Fibroblast of the aortic adventitia (primary cell): ENCODE measurements at places on chromosomes 2 and 18.

GRCh38 chr2:23550553-23550952, 165.6 kb downstream of the KLHL29 start:
- DNase-seq: no peak

DNA sequence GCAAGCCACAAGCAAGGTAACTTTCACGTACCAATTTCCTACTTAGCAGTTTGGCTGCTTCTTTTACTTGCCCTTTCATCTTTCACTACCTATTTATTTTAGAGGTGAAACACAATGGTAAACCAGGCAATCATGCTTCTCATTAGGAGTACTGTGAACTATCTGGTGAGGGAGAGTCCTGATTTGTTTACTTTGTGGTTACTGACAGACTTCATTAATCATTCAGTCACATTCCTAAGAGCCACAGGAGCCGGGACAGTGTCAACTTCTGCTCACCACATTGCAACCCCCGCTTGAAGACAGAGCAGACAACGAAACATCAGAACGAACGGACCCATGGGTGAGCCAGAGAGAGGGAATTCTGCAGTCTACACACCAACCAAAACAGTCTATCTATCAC, 28.8 kb downstream of the TUBB6 start:
- DNase-seq: no peak

- DNase-seq: no peak
Measured at GRCh38 chr2:225932811-225933413, 533.4 kb downstream of the NYAP2 start.

- DNase-seq: no peak
Measured at GRCh38 chr2:11719230-11719977, 27.0 kb upstream of the LPIN1 start.

DNA sequence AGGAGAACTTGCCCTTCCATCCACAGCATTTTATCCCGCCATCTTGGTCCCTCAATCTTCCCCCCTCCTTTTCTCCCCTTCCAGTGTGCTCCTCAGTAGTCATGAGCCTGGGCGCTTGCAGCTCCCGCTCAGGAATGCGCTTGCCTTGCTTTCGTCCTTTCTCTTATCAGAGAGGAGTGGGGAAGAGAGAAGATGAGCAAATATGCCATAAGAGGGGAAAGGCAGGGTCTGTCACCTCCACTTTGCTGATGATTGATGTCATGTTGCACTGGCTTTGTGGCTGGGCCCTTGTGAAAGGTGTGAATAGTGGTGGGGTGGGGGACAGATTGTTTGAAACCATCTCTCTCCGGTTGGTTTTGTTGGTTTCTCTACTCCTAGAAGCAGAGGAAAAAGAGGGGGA, 569.3 kb downstream of the TNS1 start:
- DNase-seq: no peak

DNA sequence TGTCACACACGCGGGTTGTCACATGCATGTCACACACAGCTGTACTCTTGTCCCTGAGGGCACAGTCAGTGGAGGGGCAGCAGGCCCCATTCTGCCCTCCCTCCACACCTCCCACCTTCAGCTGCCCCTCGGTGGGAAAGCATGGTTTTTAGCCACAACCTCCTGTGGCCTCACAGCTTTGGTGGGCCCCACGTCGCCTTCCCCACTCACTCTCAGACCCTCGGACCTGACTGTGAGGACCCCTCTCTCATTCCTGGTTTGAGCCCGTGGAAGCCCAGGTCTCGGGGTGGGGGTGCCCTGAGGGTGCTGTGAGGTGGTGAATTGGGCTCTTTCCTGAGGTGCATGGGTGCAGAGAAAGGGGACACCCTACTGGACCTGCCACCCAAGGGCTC, 19.9 kb downstream of the KCNG2 start:
- no peak for DNase-seq

- no peak for DNase-seq
Measured at GRCh38 chr2:172734711-172735581, 699 bp upstream of the RAPGEF4 start.

- no peak for DNase-seq
Measured at GRCh38 chr18:78099979-78100588, 850.4 kb downstream of the GALR1 start.

DNA sequence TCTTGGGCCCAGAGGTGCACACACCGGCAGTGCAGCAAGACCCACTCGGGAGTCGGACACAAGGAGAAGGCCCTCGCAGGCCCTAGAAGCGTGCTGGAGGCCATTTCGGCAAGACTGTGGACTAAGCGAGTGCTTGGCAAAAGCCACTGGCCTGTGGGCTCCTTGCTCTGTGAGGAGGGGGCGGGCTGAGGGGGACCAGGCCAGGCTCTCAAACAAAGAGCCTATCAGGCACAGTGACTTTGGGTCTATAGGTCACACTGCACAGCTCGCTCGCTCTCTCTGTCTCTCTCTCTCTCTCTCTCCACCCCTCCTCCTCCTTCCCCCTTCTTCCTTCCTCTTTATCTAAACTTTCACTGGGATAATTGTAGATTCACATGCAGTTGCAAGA, 23.6 kb upstream of the ZCCHC2 start:
- DNase-seq: no peak

- DNase-seq: peak; percentile 75
Measured at GRCh38 chr18:28588884-28589549, 412.1 kb upstream of the CDH2 start.

DNA sequence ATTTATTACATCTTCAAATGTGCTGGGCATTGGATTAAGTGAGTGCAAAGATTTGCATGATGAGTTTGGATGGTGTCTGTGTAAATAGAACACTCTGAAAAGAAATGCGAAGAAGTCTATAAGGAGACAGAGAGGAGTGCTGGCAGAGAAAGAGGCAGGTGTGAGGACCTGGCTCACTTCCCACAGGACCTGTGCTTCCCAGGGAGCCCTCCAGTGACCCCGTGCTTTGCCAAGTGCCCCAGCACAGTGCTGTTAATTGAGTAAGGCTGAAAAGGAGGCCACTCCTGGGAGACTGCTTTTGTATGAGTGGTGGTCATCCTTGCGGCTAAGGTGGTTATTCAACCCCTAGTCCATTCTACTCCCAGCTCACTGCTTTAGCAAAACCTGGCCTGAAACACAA, 230.8 kb downstream of the OSR1 start:
- no peak for DNase-seq

GRCh38 chr18:75036917-75037688, 171.8 kb downstream of the PTGR3 start:
- no peak for DNase-seq

DNA sequence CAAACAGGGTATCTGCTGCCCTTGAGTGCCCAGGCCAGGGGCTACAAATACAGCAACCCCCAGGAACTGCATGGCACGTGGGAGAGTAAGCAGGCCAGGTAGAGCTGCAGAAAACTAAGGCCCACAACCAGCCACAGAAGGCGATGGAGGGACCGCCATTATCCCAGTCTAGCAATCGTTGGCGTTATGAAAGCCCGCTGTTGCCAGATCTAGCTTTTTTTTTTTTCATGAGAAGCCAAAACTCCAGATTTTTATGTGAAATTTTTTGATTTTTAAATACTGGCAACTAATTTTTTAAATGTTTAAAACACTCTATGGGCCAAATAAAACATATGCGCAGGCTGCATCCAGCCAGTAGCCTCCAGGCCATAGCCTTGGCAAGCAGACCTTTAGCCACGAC, 59.8 kb downstream of the DNMT3A start:
- no peak for DNase-seq

GRCh38 chr2:19776941-19777514, 124.8 kb downstream of the TTC32 start:
- peak; percentile 49 for DNase-seq
